ENCODE measurements at places on chromosomes 4 and X.
A peak's percentile ranks its signal among the peaks of the same experiment; 100 is the strongest.

DNA sequence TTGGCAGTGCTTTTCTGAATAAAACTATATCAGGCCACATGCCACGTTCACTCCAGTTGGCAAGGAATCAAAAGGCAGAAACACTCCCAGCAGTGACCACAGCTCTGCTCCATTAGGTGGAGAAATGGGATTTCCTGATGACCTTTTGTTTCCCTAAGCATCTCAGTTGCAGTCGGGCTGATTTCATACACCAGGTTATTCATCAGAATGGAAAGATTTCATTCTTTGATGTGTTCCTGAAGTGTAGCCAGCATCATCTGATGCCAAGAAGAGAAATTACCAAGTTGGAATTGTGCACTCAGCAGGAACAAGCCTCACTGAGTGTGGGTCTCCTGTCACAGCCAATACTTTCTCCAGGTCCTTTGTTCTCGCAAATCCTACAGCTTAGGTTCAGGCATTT, 193.7 kb downstream of the SPATA18 start:
- DNase-seq = no peak

GRCh38 chr4:127379499-127379898, 253.3 kb upstream of the INTU start:
- DNase-seq = no peak

DNA sequence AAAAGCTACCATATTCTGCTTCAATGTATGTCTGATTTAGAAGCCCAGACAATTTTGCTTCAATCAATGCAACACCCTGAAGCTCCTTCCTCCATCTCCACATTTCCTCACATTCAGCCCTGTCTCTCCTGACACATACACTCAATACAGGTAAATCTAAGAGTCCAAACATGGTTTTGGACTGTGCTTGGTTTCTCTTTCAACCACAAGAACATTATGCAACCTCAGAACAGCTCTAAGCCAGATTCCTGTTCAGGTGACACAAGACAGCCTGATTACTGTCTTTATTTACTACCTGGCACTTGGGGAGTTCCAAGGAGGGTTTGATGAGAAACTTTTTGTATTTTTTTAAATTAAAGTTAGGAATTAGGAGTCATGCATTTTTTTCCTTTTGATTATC, 307.5 kb upstream of the SLIT2 start:
- DNase-seq = no peak

- peak; percentile 14 for DNase-seq
Measured at GRCh38 chrX:78029663-78030062, 60.2 kb upstream of the PGAM4 start.

DNA sequence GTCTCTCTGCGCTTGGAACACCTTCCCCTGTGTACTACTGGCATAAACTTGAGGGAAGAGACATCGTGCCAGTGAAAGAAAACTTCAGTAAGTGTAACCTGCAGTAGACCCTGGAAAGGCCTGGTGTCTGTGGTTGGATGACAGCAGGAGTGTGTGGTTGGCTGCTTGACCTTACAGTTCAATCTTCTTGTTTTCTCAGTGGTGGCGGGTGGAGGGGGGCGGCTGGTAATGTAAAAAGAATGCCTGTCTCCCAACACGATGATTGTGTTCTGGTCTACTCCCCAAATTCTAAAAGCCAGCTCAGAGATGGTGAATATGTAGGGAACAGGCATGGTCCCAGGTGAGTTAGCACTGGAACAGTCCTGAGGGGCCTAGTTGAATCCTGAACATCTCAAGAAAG, 18.6 kb downstream of the PSMD10 start:
- no peak for DNase-seq

DNA sequence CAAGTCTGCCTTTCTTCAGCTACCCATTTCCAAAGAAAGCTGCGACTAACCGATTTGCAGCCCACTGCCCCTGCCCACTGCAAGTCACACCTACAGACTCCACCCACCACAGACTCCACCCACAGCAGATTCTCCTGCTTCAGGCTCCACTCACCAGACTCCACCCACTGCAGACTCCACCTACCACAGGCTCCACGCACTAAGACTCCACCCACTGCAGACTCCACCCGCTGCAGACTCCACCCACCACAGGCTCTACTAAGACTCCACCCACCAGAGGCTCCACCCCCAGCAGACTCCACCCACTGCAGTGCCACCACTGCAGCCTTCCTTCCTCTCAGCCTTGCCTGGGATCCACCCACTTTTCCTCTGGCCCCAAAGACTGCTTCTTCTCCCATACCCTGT, 41.3 kb downstream of the ABLIM2 start:
- DNase-seq = peak; percentile 75

DNA sequence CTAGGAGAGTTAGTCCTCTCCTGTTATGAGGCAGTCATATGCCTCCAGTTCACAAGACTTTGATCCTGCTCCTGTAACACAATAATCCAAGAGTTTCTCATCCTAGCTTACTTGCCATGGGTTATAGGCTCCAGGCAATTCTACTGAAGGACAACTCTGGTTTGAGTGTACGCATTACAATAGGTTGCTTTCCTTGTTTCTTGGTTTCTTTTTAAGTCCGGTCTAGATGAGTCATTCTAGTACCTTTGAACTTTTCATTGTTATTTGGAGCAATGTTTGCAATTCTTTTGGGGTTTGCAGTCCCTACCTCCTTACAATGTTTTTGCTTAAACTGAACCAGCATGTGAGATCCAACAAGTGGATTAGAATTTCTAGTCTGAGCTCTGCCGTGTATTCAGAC, 109.1 kb downstream of the ANAPC4 start:
- no peak for DNase-seq

DNA sequence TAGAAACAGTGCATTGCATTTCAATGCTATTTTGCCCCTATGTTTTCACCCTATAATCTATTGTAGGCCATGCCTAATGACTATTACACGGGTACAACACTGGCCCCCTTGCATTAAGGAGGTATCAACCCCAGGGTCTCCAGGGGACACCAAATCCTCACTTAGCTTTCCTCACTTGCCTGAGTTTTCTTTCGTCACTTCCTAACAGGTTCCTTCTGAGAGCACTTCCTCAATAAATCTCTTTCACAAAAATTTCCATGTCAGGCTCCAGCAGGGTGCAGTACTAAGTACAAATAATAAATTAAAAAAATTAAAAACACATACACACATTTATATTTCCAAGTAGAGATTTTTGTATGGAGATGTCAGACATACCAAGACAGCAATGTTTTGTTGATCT, 165.0 kb downstream of the RBM46 start:
- DNase-seq = no peak

Data from testis (tissue), 5 donors.